D721Med (cell line): ENCODE measurements at places on chromosomes 1 and 21.

DNA sequence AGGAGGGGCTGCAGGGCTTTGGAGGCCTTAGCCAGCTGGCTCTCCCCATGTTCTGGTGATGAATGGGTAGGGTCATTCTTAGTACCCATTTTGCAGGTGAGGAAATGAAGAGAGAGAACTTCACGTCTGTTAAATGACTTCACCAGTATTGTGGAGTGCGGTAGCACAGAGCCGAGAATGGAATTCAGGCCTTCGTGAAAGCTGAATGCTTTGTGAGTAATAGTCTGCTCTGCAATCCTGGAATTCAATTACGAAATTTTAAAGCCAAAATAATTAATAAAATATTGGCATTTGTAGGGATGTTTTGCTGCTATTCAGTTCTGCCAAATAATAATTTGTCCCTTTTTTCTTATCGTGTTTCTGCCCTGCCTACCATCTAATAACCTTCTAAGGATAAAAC is 197.7 kb downstream of the GREM2 start:
- DNase-seq = no peak

DNA sequence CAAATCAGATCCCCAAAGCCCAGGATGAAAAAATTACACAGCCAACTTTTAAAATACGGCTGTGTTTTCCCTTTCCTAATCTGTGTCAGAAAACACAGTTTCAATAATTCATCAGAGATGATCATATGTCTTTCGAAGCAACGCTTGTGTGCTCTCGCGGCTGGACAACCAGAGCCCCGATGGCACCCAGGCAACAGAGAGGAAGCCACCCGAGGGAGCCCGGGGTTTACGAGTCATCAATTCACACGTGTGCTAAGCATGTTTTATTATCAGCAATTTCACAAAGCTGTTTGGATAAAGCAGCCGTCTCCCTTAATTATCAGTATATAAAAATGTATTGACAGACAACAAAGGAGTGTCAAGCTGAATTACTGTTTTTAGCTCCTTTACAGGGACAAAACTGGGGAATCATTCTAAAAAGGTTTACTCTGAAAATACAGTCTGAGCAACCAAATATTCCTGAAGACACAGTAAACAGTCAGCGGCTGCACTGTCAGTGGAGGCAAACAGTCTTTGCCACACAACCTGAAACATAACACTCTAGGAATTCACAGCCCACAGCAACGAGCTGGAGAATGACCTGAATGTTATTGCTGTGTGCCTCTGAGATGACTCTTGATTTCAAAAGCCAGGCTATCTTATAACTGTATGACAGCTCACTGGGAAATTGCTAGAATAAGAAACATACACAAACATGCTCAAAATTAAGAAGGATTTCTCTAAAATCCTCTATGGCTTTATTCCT is 201.0 kb downstream of the SIPA1L2 start:
- no peak for DNase-seq

DNA sequence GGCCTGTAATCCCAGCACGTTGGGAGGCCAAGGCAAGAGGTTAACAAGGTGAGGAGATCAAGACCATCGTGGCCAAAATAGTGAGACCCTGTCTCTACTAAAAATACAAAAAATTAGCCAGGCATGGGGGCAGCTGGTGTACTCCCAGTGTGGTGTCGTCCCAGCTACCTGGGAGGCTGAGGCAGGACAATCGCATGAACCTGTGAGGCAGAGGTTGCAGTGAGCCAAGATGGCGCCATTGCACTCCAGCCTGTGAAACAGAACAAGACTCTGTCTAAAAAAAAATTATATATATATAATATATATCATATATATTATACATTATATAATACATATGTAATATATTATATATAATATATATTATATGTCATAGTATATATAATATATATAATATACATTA is 249.2 kb upstream of the TPTE start:
- no peak for DNase-seq

DNA sequence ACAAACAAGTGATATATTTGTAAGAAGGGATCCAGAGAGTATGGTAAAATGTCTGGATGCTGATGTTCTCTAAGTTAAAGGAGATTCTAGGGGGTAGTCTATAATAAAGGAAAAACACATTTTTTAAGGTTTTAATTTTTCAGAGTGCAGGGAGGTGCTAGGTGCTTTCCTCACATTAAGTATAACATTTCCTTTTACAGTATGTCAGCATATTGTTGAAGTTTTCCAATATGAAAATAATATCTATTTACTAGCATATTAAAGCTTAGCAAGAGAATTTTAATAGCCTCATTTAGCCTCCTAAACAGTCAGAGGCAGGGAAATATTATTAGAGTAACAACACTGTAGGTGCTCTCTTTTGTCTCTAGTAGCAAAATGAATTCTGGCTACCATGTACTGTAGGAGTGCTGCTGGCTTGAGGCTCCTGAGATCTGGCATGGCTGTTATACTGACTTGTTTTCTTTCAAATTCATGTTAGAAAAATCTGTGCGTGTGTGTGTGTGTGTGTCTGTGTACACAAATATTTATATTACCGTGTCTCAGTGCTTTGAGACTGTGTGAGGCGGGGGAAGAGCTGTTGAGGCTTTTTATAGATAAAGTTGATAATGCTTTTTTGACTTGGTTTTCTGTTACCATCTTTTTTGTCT is 71.0 kb downstream of the POU2F1 start:
- DNase-seq = no peak

DNA sequence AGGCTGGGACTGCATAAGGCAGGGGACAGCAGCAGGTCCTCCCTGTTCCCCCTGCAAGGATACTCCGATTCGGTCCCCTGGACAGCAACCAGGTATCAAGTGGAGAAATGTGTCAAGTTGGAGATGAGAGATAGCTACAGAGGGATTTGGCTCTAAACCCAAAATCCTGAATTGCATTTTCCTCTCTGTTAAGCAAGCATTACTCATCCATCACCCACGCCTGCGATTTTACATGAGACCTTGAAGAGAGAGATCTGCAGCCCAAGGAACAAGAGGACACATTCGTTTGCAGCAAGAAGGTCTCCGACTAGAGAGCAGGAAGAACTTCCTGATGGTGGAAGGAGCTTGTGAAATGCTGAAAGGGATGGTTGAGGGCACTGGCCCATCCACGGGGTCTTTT is 21.9 kb downstream of the SYT2 start:
- no peak for DNase-seq

- DNase-seq = no peak
These were observed 12.5 kb upstream of the PIGC start for GRCh38 chr1:172456344-172456769.

DNA sequence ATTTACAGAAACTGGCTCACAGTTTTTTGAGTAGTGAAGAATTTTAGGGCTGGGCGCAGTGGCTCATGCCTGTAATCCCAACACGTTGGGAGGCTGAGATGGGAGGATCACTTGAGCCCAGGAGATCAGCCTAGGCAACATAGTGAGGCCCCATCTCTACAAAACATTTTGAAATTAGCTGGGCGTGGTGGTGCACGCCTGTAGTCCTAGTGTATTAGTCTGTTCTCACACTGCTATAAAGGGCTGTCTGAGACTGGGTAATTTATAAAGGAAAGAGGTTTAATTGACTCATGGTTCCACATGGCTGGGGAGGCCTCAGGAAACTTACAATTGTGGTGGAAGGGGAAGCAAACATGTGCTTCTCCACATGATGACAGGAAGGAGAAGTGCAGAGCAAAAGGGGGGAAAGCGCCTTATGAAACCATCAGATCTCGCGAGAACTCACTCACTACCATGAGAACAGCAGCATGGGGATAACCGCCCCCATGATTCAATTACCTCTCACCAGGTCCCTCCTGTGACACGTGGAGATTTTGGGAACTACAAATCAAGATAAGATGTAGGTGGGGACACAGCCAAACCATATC is 24.4 kb upstream of the DYRK1A start:
- DNase-seq = no peak

DNA sequence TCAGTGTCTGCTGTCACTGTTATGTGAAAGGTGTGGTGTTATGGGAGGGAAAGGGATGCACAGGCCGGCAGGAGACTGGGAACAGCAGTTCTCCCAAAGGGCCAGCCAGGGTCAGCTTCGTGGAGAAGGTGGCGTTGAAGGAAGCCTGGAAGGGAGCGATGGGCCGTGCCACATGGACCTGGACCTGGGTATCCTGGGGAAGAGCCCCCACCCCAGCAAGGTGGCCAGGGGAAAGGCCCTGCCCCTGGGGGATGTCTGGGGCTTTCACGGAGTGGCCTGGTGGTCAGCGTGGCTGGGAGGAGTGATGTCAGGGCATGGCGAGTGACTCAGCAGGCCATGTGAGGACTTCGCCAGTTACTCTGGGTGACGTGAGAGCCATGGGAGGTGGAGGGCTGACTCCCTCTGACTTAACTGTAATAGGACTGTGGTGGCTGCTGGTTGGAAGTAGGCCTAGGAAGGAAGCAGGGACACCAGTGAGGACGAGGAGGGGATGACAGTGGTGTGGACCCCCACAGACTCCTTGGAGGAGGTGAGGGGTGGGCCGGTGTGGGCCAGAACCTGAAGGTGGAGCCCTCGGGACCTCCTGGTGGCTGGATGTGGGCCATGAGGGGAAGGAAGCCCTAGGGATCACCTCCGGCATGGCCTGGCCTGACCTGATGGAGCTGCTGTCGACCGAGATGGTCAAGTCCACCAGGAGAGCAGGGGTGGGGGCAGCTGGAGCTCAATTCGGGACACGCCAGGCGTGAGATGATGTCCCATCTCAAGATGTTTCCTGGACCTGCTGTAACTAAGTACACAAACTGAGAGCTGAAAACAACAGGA is 54.5 kb downstream of the BACE2 start:
- DNase-seq = no peak

GRCh38 chr1:27583479-27583878 is 20.5 kb downstream of the AHDC1 start:
- DNase-seq = no peak

DNA sequence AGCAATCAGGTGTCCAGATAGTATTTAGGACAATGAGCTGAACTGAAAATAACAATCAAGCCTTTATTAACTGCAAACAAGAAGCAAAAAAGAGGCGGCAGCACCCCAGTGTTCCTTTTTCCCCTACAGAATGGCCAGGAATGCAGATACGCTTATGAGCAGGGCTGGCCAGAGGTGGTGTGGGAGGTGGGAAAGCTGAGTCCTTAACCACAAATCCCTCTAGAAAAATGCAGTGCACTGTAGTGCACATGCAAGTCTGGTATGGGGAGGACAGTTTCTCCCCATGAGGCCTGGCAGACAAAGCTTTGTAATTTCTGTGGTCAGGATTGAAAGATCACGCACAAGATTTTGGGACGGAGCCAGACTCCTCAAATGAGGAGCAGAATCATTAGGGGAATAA is 10.7 kb upstream of the IFNAR1 start:
- no peak for DNase-seq

- no peak for DNase-seq
These were observed 141.8 kb upstream of the ERRFI1 start for GRCh38 chr1:8167936-8168335.

GRCh38 chr1:8925406-8925805 is 20.3 kb upstream of the CA6 start:
- no peak for DNase-seq

DNA sequence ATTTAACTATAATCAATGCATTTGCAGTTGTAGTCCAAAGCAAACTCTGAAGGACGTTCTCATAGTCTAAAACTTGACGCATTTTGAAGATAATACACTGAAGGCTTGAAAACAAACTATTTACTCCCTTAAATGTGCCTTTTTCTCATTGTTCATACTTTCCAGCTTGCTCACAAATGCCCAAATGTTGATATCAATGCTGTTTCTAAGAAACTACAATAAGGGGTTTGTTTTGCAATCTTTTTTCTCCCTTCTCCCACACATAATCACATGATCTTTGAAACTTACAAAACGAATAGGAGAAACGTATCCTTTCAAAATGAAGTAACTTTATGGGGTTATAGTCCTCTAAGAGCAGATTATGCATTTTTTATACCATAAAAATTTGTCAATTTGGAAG is 508.7 kb downstream of the DPYD start:
- DNase-seq = no peak
